ENCODE measurements at places on chromosomes 4 and X.

GRCh38 chrX:65821721-65822496 lies 154.5 kb downstream of the MSN start:
- peak; percentile 53 for DNase-seq
- H3K4me1 ChIP-seq: no peaks in the 10 kb centered on the region
- H3K27ac ChIP-seq: no peak overlapping the region
- H3K27me3 ChIP-seq: no peaks in the 10 kb centered on the region
- H3K36me3 ChIP-seq: no peaks in the 10 kb centered on the region

GRCh38 chr4:143699331-143700045 lies 987 bp downstream of the FREM3 start:
- peaks cover 32% of the 10 kb centered on the region for H3K27me3 ChIP-seq
- H3K27ac ChIP-seq: no peak overlapping the region
- H3K4me3 ChIP-seq: no peak overlapping the region
- H3K36me3 ChIP-seq: no peaks in the 10 kb centered on the region
- DNase-seq: no peak
- H3K4me1 ChIP-seq: peaks cover 7% of the 10 kb centered on the region

DNA sequence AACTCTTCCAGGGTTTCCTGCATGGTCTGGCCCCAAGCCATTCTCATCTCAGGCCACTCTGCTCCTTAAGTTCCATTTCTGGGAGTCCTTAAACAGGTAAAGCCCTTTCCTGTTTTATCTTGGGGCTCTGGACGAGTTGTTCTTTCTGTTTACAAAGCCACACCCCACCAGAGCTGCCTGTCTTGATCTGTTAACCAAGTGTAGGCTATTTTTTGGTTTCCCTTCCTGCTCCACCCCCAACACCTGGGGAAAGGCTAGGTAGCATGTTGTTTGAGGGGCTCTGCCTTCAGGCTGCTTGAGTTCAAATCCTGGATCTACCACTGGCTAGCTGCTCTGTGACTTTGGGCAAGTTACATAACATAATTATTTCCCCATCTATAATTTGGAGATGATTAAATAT lies 40.0 kb downstream of the ERVMER34-1 start:
- H3K4me1 ChIP-seq: peaks cover 31% of the 10 kb centered on the region
- DNase-seq: peak; percentile 18
- peak overlapping the region; percentile 66 for H3K27ac ChIP-seq
- no peaks in the 10 kb centered on the region for H3K36me3 ChIP-seq
- no peak overlapping the region for H3K4me3 ChIP-seq
- no peaks in the 10 kb centered on the region for H3K27me3 ChIP-seq

- no peak overlapping the region for H3K4me3 ChIP-seq
- no peaks in the 10 kb centered on the region for H3K36me3 ChIP-seq
- no peak overlapping the region for H3K27ac ChIP-seq
- no peak for DNase-seq
These were observed 351.6 kb downstream of the PCDH7 start for GRCh38 chr4:31071508-31072486.

DNA sequence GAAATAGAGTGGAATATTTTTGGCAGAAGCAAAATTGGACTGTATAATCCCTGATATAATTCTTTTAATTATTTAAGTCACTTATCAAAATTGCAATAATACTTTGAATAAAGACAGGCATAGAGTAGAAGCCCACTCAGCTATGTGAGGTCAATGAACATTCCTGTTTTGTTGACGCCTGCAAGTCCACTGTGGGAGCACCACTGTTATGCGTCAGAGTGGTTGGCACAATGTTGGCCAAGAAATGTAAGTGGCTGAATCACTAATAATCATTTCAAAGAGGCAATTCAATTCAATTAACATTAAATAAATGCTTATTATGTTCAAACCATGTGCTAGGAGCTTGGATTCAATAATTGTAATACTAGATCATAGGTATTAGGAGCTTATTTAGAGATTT lies 221.0 kb downstream of the SPCS3 start:
- no peaks in the 10 kb centered on the region for H3K36me3 ChIP-seq
- no peaks in the 10 kb centered on the region for H3K4me1 ChIP-seq
- no peak overlapping the region for H3K4me3 ChIP-seq
- H3K27ac ChIP-seq: no peak overlapping the region

DNA sequence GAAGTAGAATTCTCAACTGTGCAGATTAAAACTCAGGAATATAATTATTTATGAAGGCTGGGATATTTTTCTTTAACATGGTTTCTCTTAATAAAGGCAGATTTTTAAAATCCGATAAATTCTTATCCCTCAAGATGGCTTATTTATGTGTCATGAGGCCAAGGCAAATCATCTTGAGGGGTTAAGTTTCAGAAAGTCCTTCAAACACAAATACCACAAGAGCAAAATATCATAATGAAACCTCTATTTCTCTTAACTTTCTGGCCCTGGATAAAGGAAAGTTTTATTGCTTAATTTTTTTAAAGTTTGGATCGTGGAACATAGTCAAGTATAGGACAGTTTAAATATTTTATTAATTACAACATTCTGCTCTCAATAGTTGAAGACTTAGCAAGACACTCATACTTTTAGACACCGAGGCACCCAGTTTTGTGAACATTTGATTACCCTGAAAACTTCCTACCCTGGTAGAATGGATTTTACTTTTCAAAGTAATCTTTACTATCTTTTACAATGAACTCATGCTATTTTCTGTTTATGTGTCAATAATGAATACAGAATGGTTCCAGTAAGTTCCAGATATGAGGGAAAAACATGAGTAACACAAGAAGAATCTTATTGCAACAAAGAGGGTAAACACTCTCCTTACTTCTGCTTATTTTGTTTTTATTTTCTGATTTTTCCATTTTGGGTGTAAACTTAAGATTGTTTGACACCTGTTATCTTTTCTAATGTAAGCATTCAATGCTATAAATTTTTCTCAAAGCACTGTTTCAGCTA lies 200.7 kb upstream of the IL15 start:
- no peak for DNase-seq
- no peak overlapping the region for H3K4me3 ChIP-seq
- H3K4me1 ChIP-seq: no peaks in the 10 kb centered on the region
- H3K36me3 ChIP-seq: no peaks in the 10 kb centered on the region

- H3K4me3 ChIP-seq: no peak overlapping the region
- no peaks in the 10 kb centered on the region for H3K27me3 ChIP-seq
- H3K4me1 ChIP-seq: no peaks in the 10 kb centered on the region
- DNase-seq: no peak
- no peak overlapping the region for H3K27ac ChIP-seq
- no peaks in the 10 kb centered on the region for H3K36me3 ChIP-seq
These were observed 198.5 kb downstream of the SPATA18 start for GRCh38 chr4:52249581-52249980.

GRCh38 chrX:149720021-149720689 lies 8.3 kb downstream of the MAGEA11 start:
- no peaks in the 10 kb centered on the region for H3K36me3 ChIP-seq
- H3K27me3 ChIP-seq: no peaks in the 10 kb centered on the region
- no peaks in the 10 kb centered on the region for H3K4me1 ChIP-seq
- no peak overlapping the region for H3K4me3 ChIP-seq
- H3K27ac ChIP-seq: no peak overlapping the region
- peak; percentile 6 for DNase-seq

DNA sequence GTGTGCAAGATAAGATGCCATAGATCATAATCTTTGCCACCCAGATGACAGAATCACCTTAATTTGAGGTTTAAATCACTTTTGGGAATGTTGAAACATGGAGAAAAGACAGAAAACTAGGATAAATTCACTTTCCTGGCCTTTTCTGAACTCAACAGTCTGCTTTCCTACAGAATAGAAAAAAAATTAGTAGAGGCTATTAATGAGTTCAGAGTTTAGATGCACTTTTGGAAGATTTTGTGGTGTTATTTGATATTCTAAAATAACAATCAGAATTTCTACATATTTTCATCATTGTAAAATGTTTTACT lies 195.9 kb downstream of the CAMK2D start:
- no peaks in the 10 kb centered on the region for H3K36me3 ChIP-seq
- no peaks in the 10 kb centered on the region for H3K27me3 ChIP-seq
- peaks cover 4% of the 10 kb centered on the region for H3K4me1 ChIP-seq
- no peak overlapping the region for H3K27ac ChIP-seq
- H3K4me3 ChIP-seq: no peak overlapping the region

DNA sequence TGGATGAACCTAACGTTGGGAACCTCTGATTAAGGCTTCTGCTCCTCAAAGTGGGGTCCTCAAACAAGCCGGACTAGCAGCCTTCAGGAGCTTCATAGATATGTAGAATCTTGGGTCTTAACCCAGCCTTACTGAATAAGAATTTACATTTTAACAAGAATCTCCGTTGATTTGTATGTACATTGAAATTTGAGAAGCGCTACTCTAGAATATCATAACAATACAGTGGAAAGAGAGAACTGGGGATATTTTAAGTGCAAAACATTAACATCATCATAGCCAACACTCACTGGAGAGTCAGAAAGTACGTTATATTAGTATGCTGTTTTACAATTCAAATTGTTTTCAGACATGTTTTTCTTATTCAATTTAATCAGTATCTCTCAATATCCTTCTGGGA lies 31.2 kb downstream of the ATXN3L start:
- H3K27me3 ChIP-seq: no peaks in the 10 kb centered on the region
- H3K4me1 ChIP-seq: no peaks in the 10 kb centered on the region
- no peak overlapping the region for H3K27ac ChIP-seq
- H3K4me3 ChIP-seq: no peak overlapping the region

- H3K27ac ChIP-seq: no peak overlapping the region
- H3K4me1 ChIP-seq: peaks cover 4% of the 10 kb centered on the region
- no peaks in the 10 kb centered on the region for H3K27me3 ChIP-seq
- H3K36me3 ChIP-seq: no peaks in the 10 kb centered on the region
- DNase-seq: no peak
These were observed 70.2 kb downstream of the FRYL start for GRCh38 chr4:48709901-48710300.

GRCh38 chr4:183718876-183719275 lies 59.8 kb downstream of the TRAPPC11 start:
- H3K27ac ChIP-seq: no peak overlapping the region
- no peaks in the 10 kb centered on the region for H3K36me3 ChIP-seq
- H3K27me3 ChIP-seq: no peaks in the 10 kb centered on the region
- peaks cover 7% of the 10 kb centered on the region for H3K4me1 ChIP-seq
- H3K4me3 ChIP-seq: no peak overlapping the region

- H3K4me3 ChIP-seq: no peak overlapping the region
- H3K4me1 ChIP-seq: no peaks in the 10 kb centered on the region
- DNase-seq: no peak
- no peaks in the 10 kb centered on the region for H3K27me3 ChIP-seq
- no peak overlapping the region for H3K27ac ChIP-seq
These were observed 687.2 kb upstream of the CPEB2 start for GRCh38 chr4:14315129-14315528.

DNA sequence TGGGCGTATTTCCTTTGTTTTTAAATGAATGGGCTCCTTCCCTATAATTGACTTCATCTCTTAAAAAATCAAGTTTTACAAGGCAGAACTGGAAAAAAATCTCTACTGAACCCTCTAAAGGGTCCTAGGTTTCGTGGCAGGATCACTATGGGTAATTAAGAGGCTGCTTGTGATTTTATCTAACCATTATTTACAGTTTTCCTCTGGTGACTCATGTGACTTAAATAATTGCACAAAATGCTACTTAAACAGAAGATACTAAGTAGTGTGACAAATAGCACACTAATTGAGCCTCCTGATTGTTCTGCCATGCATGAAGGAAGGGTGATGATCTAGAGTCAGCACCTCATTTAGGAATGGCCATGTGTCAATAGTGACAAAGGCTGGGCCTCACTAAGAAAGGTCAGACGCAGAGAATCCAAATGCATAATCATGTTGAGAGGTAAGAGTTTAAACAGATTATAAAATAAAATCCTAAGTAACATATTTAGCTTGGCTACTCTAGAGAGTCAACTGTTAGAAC lies 35.5 kb downstream of the OFD1 start:
- H3K36me3 ChIP-seq: no peaks in the 10 kb centered on the region
- H3K27ac ChIP-seq: no peak overlapping the region
- no peak overlapping the region for H3K4me3 ChIP-seq
- no peak for DNase-seq

GRCh38 chr4:89111833-89112563 lies 665 bp downstream of the TIGD2 start:
- DNase-seq: peak; percentile 25
- H3K4me1 ChIP-seq: peaks cover 11% of the 10 kb centered on the region
- peak overlapping the region; percentile 75 for H3K4me3 ChIP-seq

- H3K27ac ChIP-seq: no peak overlapping the region
- H3K27me3 ChIP-seq: no peaks in the 10 kb centered on the region
- H3K4me1 ChIP-seq: peaks cover 14% of the 10 kb centered on the region
- no peaks in the 10 kb centered on the region for H3K36me3 ChIP-seq
These were observed 80.2 kb downstream of the TMEM156 start for GRCh38 chr4:38952017-38952416.

DNA sequence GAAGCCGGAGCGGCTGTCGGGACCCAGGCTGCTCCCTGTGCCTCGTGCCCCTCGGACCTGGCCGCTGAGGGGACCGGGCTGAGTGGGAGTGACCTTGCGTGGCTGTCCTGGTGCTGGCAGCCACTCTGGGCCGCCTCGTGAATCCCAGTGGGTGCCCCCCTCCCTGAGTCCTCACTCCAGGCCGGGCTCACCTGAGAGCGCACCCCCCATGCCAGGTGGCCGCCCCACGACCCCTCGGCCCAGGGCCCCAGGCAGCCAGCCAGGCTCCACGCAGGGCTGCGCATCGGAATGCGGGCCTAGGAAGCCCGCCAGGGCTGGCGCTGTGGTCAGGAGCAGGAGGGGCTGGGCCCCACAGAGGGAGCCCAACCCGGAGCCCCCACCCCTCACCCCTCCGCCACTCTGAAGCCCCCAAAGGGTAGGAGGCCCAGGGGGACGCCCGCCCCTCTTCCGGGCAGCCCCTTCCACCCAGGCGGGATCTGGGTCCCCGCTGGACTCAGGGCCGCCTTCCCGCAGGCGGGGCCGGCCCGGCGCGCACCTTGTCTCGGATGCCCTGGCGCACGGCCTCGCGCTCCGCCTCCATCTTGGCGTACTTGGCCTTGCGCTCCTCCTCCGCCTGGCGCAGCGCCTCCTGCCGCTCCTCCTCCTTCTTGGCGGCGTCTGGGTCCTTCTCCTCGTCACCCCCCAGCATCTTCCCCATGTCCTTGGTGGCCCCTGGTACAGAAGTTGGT lies 33.9 kb downstream of the CPLX1 start:
- peaks cover 66% of the 10 kb centered on the region for H3K27me3 ChIP-seq
- H3K36me3 ChIP-seq: no peaks in the 10 kb centered on the region
- no peak overlapping the region for H3K27ac ChIP-seq
- H3K4me1 ChIP-seq: peaks cover 42% of the 10 kb centered on the region
- peak; percentile 55 for DNase-seq
- H3K4me3 ChIP-seq: no peak overlapping the region

DNA sequence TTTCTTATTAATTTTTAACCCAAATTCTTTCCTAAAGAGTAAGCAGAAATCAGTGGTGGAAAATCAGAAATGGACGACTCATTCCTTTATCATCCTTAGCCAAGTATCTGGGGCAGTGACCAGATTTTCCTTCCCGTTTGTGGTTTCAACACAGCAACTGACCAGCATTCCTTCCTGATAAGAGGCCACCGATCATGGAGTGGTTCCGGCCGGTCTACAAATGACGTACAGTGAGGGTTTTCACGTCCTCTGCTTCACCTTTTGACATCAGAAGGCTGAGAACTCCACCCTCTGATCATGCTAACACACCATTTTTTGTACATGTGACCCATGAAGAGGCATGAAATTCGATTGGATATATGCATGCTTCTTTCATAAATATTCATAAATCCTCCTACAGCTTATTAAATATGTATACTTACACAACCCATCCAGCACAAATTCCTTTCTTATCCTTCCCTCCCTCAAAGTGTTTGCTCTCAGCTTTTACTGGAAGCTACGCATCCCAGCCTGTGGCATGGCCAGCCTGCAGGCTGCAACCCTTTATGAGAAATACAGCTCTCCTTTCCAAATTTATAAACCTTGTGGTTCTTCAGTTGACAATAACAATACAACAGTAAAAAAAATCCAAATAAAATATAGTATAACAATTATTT lies 173.0 kb upstream of the CASK start:
- H3K4me1 ChIP-seq: no peaks in the 10 kb centered on the region
- DNase-seq: no peak
- H3K4me3 ChIP-seq: no peak overlapping the region
- no peaks in the 10 kb centered on the region for H3K36me3 ChIP-seq
- no peak overlapping the region for H3K27ac ChIP-seq
